Right lung (tissue), 10 donors: ENCODE measurements at places on chromosomes 3 and 15. TPM values are rescaled to one million over a fixed set of nuclear protein-coding genes. Genes with fewer than 3 reads are reported as not detected.

Gene LMAN1L
- 0.18 TPM for polyA plus RNA-seq

Gene NEK10
- polyA plus RNA-seq, result 6.5 TPM

DNA sequence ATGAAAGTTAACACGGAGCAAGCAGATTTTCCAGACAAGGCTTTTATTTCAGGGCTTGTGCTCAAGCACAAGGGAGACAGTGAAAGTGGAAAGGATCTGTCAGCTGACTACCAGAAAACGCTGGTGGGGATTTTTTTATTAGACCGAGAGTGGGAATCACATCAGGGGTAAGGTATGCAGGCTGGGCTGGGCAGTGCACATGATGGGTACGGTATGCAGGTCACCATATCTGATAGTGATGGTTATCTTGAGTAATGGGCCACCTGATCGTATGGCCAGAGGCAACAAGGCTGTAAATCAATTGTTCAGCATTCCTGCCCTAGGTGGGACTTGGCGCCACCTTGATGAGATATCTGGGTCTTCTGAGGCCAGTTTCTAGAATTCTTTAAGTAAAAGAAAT is 36.9 kb upstream of the PIAS1 start:
- DNase-seq, result no peak

GRCh38 chr3:136336329-136337100 is 86.4 kb downstream of the PCCB start:
- DNase-seq, result no peak

GRCh38 chr3:167729591-167729990 is 5.1 kb downstream of the PDCD10 start:
- DNase-seq, result no peak
